ENCODE measurements at places on chromosomes 1 and 21.

- DNase-seq: no peak
These were observed at the start of gene PROX1 for GRCh38 chr1:213987927-213988506. Gene PROX1 (plus strand): TSS chr1:213987973. CDS start chr1:213996536, 8,563 bp downstream.

- DNase-seq: no peak
These were observed 364.0 kb downstream of the CAMTA1 start for GRCh38 chr1:7149080-7149838.

- DNase-seq: no peak
These were observed 32.3 kb downstream of the VWA5B1 start for GRCh38 chr1:20322825-20323612.

DNA sequence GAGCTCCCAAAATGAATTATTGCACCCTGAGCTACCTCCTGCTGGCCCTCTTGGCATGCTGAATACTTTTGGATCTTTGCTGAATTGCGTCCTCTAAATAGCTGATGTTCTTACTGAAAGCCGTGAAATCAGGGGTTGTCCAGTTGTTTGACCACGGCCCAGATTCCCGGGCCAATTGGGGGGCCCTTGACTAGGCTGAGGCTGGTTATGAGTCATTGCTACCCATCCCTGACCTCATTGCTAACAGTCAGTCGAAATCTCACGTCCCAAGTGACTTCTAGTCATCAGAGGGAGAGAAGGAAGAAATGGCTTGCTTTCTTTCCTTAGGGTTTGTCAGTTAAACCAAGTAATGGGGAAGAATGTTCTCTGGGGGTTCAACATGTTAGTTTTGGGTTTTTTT lies 37.4 kb downstream of the SMYD2 start:
- no peak for DNase-seq

GRCh38 chr1:99306644-99307043 lies 42.4 kb downstream of the PLPPR4 start:
- no peak for DNase-seq

All from bone marrow (tissue), 2 donors.